ENCODE measurements at places on chromosomes 4 and X. TPM values are rescaled to one million over a fixed set of nuclear protein-coding genes. Genes with fewer than 3 reads are reported as not detected.
A peak's percentile ranks its signal among the peaks of the same experiment; 100 is the strongest.

Gene XAGE1A
- not detected for total RNA-seq

Gene USP46
- 9.6 TPM for total RNA-seq

Gene PAGE4
- total RNA-seq, result not detected

GRCh38 chrX:67749536-67749935 is 205.7 kb downstream of the AR start:
- no peak for DNase-seq
- H3K36me3 ChIP-seq, result no peaks in the 10 kb centered on the region
- H3K27ac ChIP-seq, result no peak overlapping the region
- H3K4me1 ChIP-seq, result no peaks in the 10 kb centered on the region

- H3K4me1 ChIP-seq, result no peaks in the 10 kb centered on the region
- no peak overlapping the region for H3K27ac ChIP-seq
- DNase-seq, result no peak
Measured at GRCh38 chr4:42579903-42580302, 77.0 kb downstream of the ATP8A1 start.

GRCh38 chrX:107537815-107538214 is 88.4 kb downstream of the FRMPD3 start:
- no peak overlapping the region for H3K27ac ChIP-seq
- peak; percentile 26 for DNase-seq
- H3K27me3 ChIP-seq, result no peaks in the 10 kb centered on the region
- H3K4me1 ChIP-seq, result no peaks in the 10 kb centered on the region
- no peak overlapping the region for H3K4me3 ChIP-seq

Data from CD4-positive, CD25-positive, alpha-beta regulatory T cell (primary cell).